A549 treated with GW870086 at 1 μM for 4 hours (cell line): ENCODE measurements at places on chromosomes 16 and 17. TPM values are rescaled to one million over a fixed set of nuclear protein-coding genes. Genes with fewer than 3 reads are reported as not detected.

The ABCC11 gene
- 0.13 to 0.20 TPM (median 0.16 TPM) in 4 of 5 replicates, not detected in the other for total RNA-seq

The NME4 gene
- total RNA-seq: 291 to 435 TPM (median 419 TPM) in 5 replicates

The GRIN2A gene
- 0.02 TPM in 3 of 5 replicates, not detected in the others for total RNA-seq

The TSC2 gene
- total RNA-seq: 30.8 to 44.5 TPM (median 43.0 TPM) in 5 replicates

The FBXL16 gene
- 5.4 to 11.7 TPM (median 7.4 TPM) in 5 replicates for total RNA-seq
